ENCODE measurements at places on chromosomes 6 and 20. TPM values are rescaled to one million over a fixed set of nuclear protein-coding genes. Genes with fewer than 3 reads are reported as not detected.

DNA sequence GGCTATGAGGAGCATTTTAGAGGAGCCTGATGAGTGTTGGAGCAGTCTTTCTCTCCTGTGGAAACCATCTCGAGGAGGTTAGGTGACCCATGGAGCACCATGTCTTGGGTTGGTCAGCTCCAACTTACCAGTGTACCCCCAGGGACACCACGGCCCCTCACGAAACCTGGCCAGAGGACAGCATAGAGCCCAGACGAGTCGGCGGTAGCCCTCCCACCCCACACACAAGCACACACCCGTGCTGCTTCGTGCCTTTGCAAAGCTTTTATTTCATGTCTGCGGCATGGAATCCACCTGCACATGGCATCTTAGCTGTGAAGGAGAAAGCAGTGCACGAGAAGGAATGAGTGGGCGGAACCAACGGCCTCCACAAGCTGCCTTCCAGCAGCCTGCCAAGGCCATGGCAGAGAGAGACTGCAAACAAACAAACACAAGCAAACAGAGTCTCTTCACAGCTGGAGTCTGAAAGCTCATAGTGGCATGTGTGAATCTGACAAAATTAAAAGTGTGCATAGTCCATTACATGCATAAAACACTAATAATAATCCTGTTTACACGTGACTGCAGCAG is 53.6 kb downstream of the EZR start:
- no peak for DNase-seq

- DNase-seq = no peak
Measured at GRCh38 chr20:10255846-10256245, 37.2 kb downstream of the SNAP25 start.

DNA sequence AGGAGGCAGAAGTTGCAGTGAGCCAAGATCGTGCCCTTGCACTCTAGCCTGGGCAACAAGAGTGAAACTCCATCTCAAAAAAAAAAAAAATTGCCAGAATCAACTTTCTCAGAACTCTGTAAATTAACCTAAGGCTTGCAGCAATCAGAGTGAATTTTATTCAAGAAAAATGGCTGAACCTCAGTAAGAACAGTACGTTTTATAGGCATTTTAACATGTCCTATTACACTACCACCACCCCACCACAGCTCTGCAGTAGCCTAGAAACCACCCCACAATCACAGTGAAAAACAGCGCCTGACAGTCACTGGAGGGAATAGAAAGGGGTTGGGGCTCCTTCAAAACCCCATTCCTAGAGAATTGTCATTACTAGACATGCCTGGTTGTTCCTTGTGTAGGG is 16.4 kb upstream of the BTN1A1 start:
- DNase-seq = no peak

- DNase-seq = peak; percentile 93
Measured at GRCh38 chr6:134678436-134678889, 271.4 kb downstream of the ALDH8A1 start.

GRCh38 chr20:32970973-32971300 is 33.3 kb downstream of the SUN5 start:
- DNase-seq = no peak

GRCh38 chr6:74979065-74979766 is 226.6 kb downstream of the COL12A1 start:
- no peak for DNase-seq

Gene YWHAB
- polyA plus RNA-seq = 69.0 TPM

Gene SLC17A1
- polyA plus RNA-seq = not detected

Gene POU5F1
- 2.5 TPM for polyA plus RNA-seq

Gene DNPH1
- polyA plus RNA-seq = 135 TPM

DNA sequence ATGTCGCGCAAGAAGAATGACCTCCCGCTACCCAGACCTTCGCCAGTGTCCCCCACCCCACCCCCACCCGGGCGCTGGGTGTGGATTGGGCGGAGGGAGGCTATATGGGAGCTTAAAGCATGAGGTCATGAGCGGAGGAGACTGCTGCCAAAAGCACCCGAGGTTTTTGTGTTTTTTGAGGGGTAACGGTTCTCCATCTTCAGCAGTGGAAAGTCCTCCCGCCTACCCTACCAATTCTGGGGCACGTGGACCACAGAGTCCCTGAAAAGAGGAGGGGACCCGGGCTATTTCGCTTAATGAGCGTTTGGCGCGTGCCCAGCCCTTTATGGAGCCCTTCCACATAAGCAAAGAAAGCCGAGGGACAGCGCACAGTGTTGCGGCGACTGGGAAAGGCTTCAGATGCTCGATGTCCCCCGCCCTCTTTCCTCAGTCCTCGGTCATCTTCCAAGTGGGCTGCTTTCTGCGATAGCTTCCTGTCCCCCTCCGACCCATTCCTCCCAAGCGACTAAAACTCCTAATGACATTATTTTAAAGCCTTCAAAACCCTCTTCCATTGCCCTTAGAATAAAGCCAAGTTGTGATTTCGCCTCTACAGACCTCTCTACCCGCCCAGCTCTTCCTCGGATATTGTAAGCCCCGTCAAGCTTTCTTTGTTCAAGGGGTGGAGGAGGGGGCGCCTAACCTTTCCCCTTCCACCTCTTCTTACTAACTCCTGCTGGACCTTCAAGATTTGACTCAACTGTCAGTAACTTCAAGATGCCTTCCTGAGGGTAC is 2.1 kb upstream of the TRERF1 start:
- peak; percentile 94 for DNase-seq

GRCh38 chr6:75183099-75183541 is 22.7 kb downstream of the COL12A1 start:
- no peak for DNase-seq

- DNase-seq = no peak
Measured at GRCh38 chr20:35002426-35003210, 47.0 kb downstream of the MYH7B start.

GRCh38 chr6:100565439-100566104 is 100.9 kb upstream of the SIM1 start:
- DNase-seq = no peak

DNA sequence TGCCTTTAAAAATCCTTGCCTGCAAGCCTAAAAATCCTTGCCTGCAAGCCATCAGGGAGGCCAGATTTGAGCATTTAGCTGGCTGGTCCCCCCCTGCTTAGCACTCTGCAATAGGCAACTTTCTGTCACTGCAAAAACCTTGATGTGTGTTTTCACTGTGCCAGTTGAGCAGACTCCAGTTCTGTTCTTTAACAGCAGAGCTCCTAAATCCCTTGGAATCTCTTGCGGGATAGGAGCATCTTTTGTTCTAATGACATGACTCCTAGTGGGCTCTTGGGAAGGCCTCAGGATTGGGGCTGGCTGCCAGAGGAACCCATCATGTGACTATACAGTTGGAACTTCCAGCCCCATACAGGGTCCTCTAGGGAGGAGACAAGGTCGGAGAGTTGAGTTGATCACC is 50.4 kb downstream of the FAM184A start:
- no peak for DNase-seq

DNA sequence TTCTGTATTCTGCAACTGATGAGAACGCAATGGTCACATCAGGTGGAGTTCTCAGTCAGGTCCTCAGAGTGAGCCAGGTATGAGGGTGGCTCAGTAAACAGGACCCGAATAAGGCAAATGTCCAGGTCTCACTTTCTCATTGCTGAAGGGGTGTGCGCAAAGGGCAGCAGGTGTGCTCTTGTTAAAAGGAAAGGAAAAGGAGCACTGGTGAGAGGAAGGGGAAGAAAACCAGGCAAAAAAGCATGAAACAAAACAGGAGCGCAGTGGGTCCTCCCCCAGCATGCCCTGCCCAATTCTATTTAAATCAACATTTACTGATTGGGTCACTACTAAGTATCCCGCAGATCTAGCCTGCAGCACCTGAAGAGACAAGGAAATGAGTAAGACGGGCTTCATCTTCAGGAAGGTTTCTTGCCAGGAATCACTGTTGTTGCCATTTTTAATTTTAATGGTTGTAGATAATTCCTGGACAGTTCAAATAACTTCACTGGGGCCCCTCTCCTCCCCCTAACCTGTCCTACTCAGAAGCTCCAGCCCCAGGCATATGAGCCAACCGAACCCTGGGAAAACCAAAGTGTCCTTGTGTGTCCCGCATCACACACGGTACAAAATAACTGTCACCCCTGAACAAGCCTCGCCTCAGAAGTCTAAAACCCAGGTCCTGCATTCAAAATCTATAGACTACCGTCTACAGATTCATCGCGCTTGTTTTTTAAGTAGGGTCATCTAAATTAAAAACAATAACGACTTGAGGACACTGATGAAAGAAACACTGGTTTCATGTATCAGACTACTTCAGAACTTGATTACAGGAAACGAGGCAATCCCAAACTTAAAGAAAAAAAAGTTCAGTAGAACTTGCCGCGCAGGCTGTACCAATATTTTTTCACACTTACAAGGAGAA is 980 bp downstream of the MBOAT1 start:
- DNase-seq = no peak

- DNase-seq = no peak
Measured at GRCh38 chr6:170424604-170425126, 118.1 kb downstream of the FAM120B start.

DNA sequence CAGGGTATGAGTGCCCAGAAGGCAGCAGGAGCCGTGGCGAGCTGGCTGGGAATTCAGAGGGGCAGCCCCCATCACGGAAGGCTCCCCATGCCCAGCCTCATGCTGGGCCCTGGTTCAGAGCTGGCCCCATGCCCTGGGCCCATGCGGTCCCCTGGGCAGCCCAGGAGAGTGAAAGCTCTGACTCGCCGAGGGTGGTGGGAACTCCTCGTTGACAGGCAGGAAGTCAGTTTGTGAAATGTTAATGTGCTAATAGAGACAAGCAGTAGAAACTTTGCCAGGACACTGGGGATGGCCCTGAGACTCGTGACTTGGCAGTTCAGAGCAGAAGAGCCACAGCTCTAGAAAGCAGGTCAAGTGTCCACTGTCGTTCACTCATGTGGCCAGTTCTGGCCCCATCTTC is 353.0 kb downstream of the TAF4 start:
- DNase-seq = no peak

- DNase-seq = no peak
Measured at GRCh38 chr6:29663300-29664042, 6.6 kb downstream of the MOG start.

DNA sequence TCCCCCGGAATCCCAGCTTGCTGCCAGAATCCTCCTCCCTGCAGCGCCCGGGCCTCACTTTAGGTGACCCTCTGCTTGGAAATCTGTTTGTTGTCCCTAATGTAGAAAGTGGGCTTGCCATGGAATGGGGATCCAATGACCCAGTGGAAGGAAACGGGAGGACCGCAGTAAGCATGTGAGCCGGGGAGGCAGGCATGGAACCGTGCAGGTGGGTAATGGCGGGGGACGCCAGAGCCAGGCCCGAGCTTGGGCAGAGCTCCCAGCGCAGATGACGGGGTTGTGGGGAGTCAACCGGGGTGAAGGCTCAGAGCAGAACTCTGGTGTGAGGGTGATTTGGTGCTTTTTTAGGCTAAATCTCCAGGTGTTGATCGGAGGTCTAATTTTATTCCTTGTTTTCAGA is 188.3 kb downstream of the QKI start:
- no peak for DNase-seq

Gene RIMS1
- 0.34 TPM for polyA plus RNA-seq

GRCh38 chr6:31585491-31585890 is 586 bp upstream of the LST1 start:
- DNase-seq = no peak

Gene BMP6
- polyA plus RNA-seq = 17.3 TPM

Gene TFAP2D
- not detected for polyA plus RNA-seq

DNA sequence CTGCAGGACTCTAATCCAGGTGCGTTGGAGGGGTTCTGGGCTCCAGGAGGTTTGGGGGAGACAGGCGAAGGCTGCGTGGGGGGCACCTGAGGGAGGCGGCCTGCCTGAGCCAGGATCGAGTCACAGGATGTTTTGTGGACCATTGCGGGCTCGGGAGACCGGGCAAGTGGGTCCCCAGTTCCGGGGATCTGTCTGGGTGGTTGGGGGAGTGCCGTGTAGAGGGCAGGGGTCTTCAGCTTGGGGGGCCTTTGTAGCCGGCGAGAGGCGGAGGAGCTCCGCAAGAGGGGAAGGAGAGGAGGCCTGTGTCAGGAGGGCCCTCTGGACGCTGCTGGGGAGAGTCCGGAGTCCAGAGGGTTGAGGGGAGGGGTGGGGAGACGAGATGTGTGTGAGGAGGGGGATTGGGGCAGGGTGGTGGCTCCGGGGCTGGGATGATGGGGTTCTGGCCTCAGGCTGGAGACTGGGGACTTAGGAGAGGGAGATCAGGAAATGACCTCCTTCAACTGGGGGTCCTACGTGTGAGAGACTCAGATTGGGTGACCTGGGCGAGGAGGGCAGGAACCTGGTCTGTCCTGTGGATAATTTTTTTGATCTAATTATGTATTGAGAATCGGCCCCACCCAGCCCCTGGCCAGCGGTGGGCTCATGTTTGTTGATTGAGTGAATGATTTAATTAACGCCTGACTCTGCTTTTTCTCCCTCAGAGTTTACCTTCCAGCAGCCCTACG is 505 bp downstream of the SNAI1 start:
- DNase-seq = no peak

Gene CSE1L
- polyA plus RNA-seq = 26.4 TPM

- no peak for DNase-seq
Measured at GRCh38 chr20:1943275-1944002, 48.2 kb downstream of the SIRPA start.

GRCh38 chr20:21521596-21522480 is 8.0 kb upstream of the NKX2-2 start:
- DNase-seq = no peak

Gene CLVS2
- polyA plus RNA-seq = not detected

- DNase-seq = no peak
Measured at GRCh38 chr6:170100046-170100445, 190.8 kb downstream of the DLL1 start.

Gene CST5
- polyA plus RNA-seq = 0.55 TPM

Gene SLC35F1
- polyA plus RNA-seq = 0.06 TPM

Gene CUTA
- polyA plus RNA-seq = 122 TPM

GRCh38 chr6:91669154-91669870 is 1082.4 kb upstream of the MAP3K7 start:
- peak; percentile 54 for DNase-seq

- no peak for DNase-seq
Measured at GRCh38 chr6:112800439-112800838, 453.3 kb downstream of the RFPL4B start.

GRCh38 chr6:110221738-110222137 is 41.5 kb downstream of the CDC40 start:
- no peak for DNase-seq

DNA sequence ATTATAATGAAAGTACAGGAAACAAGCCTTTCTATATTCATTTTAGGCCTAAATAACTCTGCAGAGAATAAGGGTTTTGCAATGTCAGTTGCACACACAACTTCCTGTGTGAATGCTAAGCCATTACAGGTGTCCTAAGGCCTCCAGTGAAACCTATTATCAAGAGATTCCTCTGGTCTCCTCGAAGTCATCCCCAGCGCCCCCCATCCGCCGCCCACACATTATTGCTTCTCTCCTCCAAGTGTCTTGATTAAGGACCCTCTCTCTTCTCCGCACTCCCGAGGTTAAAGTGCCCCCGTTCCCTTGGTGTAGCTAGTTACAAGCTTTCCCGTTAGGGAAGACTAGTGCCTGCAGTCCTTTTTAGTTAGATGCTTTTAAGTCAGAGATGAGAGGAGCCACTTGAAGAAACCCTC is 1.3 kb downstream of the HIVEP2 start:
- DNase-seq = no peak

Gene TTK
- 0.69 TPM for polyA plus RNA-seq

Gene SCRT2
- polyA plus RNA-seq = not detected

Gene CGA
- polyA plus RNA-seq = not detected

Gene SPATA25
- 0.97 TPM for polyA plus RNA-seq

Gene RBM39
- polyA plus RNA-seq = 481 TPM

Gene KCNB1
- 0.24 TPM for polyA plus RNA-seq

- no peak for DNase-seq
Measured at GRCh38 chr6:104608101-104608500, 251.6 kb downstream of the HACE1 start.

Gene ENPP5
- 6.5 TPM for polyA plus RNA-seq

Data from lung (tissue), 17 donors.